ENCODE measurements at places on chromosomes 4 and X.

- no peak for DNase-seq
These were observed 836 bp upstream of the PSAPL1 start for GRCh38 chr4:7435471-7436061.

DNA sequence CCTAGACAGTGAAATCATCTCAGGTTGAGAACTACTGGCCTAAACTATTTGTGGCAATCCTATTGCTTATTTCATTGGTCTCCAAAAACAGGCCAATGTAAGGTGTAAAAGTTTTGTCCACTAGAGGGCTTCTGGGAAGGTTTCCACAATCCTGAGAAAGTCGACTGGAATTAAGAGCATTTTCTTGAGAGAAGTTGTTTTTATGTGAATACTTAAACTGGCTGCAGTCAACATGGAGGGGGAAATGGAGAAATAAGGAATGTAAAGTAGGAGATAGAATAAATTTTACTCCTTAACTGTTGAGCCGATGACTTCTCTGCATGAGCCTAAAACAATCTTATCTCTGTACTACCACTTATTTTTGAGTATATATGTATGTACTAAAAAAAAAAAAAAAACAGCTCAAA lies 11.0 kb upstream of the EIF4E start:
- DNase-seq = peak; percentile 26

DNA sequence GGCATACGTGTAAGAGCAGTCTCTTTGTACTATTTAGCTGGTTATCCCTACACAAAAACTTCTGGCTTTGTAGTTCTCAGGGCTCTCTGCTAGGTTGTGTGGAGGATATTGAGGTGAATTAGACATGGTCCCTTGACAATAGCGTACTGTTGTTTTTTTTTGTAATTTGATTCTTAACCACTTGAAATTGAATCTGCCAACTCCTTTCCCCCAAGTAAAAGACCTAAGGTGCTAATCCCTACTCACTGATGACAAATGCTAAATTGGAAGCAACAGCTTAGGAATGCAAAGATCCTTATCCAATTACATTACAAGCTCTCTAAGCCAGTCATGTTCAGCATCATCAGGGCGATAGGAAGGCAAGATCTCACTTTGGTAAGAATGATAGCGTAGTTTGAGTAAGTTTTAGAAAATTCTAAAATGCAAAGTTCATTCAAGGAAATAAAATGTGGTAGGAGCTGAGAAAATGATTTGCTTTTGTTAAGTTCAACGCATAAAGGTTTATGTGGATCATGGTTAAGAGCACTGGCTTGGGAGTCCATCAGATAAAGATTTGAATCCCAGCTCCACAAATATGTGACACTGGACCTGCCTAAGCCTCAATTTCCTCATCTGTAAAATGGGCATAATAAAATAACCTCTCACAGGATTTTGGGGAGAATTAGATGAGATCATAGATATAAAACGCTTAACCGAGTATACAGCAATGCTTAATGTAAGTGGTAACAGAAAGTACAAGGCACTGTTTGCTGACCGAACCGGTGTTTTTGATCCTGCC lies 39.3 kb downstream of the DOCK11 start:
- DNase-seq = peak; percentile 23

DNA sequence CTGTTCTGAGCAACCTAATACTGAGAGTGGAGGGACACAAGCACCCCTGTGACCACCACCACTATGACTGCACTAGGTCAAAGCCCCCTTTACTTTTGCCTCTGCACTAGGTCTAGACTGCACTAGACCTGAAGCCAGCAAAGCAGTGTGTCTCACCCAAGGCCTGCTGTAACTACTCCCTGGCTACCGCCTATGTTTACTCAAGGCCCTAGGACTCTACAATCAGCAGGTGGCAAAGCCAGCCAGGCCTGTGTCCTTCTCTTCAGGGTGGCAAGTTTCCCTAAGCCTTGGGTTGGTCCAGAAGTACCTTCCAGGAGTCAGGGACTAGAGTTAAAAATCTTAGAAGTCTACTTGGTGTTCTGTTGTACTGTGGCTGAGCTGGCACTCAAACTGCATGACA lies 15.9 kb downstream of the RAB33B start:
- no peak for DNase-seq

DNA sequence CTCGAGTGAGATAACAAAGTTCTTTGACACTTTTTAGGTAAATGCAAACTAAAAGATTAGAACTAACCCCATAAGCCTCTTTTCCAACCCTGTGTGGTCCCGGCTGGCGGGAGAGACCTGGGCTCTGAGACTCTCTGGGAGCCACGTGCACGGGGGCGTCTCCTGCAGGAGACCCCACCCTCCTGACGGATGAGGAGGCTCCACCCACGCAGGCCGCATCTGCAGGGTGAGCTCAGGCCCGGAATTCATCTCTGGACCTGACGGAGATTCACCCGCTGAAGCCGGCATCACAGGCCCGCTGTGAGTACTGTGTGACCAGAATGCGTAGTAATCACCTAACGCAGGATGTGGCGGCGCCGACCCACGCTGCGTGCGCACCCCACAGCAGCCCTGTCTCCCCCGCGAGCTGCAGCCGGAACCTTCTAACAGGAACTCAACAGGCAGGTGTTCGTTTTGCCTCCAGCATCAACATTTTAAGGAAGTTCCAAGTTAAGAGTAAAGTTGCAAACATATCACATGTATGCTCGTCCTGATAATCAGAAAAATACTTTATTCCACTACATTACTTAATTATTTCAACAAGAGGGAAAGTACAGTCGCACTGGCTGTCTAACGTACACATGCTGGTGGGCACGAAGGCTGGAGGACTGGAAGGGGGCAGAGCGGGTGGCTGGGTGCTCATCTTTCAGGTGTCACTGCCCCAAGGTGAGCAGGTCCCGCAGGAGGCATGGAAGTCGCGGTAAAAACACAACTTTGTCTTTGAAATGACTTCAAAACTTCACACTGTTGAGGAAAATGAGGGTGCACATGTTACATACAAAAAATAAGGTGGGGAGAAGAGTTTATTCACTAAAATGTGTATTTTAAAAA lies 44.5 kb downstream of the FGFRL1 start:
- no peak for DNase-seq

GRCh38 chr4:4851081-4851480 lies 8.4 kb upstream of the MSX1 start:
- DNase-seq = no peak

- DNase-seq = no peak
These were observed 9.8 kb downstream of the NDNF start for GRCh38 chr4:121062521-121062920.

DNA sequence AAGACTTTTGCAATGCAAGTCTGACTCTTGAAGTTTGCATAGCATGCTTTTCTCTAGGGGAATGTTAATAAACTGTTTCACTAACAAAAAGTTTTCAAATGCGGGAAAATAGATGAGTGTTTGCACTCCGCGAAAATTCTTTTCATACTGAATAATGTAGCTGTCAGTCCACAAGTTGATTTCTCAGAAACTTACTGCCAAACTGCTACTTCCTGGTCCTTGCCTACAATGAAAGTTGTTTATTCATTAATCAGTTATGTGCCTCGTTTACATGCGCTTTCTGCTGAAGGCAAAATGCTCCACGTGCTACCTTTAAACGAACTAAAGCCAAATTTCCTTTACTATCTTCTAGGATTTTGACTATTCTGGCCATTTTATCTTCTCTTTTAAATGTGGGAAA lies 166.2 kb downstream of the MAGEB17 start:
- no peak for DNase-seq

DNA sequence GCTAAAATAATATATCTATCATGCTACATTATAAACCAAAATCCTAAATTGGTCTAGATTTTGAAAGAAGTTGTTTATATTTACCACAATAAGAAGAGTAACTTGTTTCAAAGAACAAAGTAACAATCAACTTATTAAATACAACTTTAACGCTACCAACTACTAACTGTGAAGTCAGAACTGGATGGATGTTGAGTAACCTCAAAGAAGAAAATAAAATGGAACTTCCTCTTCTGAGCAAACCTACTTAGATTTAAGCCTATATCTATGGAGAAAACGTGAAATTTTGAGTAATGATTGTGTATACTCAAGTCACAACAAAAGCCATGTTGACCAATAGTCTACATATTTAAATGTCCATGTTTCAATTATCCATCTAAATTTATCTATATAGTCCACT lies 25.7 kb downstream of the SH3RF1 start:
- DNase-seq = no peak
